ENCODE measurements at places on chromosomes 3 and 15. TPM values are rescaled to one million over a fixed set of nuclear protein-coding genes. Genes with fewer than 3 reads are reported as not detected.

Gene AMIGO3
- total RNA-seq = 1.5 TPM

Gene ITPKA
- 0.83 TPM for total RNA-seq

Gene UPK1B
- total RNA-seq = not detected

DNA sequence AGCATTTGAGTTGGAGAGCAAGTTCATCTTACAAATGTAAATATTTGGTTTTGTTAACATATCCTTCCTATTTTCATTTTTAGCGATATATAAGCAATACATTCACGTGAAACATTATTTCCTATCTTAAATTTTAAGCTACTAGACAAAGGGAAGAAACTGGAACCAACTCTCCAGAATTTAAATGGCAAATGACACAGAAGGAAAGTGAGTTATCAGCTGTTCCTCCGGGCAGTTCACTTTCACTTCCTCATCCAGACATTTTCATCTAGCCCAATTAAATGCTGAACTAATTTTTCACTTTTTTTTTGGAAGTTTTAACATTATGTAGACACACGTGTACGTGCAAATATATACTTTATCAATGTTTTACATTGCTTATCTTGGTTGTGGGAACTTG is 58.7 kb downstream of the MORC1 start:
- H3K36me3 ChIP-seq = no peaks in the 10 kb centered on the region
- H3K27ac ChIP-seq = no peak overlapping the region
- H3K4me1 ChIP-seq = no peaks in the 10 kb centered on the region
- H3K4me3 ChIP-seq = no peak overlapping the region

DNA sequence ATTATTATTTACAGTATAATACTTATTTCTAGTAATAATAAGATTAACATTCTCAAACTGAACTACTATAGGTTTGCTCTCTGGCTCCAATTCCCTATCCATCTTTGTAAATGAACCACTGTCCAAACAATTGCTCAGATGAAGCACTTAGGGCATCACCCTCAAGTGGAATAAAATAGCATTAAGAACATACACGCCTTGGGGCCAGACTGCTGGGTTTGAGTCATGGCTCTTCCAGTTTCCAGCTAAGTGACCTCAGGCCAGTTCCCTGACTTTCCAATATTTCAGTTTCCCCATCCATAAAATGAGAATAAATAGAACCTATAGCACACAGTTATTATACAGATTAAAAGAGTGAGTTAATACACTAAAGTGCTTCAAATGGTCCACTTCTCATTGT is 507.2 kb downstream of the MAGI1 start:
- H3K27ac ChIP-seq = no peak overlapping the region
- H3K27me3 ChIP-seq = no peaks in the 10 kb centered on the region
- no peaks in the 10 kb centered on the region for H3K4me1 ChIP-seq
- no peaks in the 10 kb centered on the region for H3K36me3 ChIP-seq

- H3K4me3 ChIP-seq = no peak overlapping the region
- no peak overlapping the region for H3K27ac ChIP-seq
- no peaks in the 10 kb centered on the region for H3K36me3 ChIP-seq
- no peak for DNase-seq
- H3K27me3 ChIP-seq = no peaks in the 10 kb centered on the region
Observed at GRCh38 chr15:56725386-56725785, 7.9 kb downstream of the ZNF280D start.

DNA sequence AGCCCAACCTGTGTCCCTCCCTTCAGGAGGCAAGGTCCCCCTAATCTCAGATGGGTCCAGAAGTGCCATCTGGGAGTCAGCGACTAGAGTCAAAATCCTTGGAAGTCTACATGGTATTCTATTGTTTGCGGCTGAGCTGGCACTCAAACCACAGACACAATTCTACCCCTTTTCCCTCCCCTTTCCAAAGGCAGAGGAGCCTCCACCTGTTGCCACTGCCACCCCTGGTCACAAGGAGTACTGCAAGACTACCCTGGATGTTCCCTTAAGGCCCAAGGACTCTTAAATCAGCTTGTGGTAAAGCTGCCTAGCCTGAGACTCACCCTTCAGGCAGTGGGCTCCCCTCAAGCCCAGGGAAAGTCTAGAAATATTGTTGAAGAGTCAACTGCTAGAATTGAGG is 4.3 kb upstream of the OR5H6 start:
- H3K4me3 ChIP-seq = no peak overlapping the region
- DNase-seq = no peak
- no peak overlapping the region for H3K27ac ChIP-seq
- no peaks in the 10 kb centered on the region for H3K36me3 ChIP-seq
- H3K4me1 ChIP-seq = no peaks in the 10 kb centered on the region

GRCh38 chr3:142489572-142490323 is 41.9 kb upstream of the XRN1 start:
- H3K4me3 ChIP-seq = no peak overlapping the region
- H3K27me3 ChIP-seq = no peaks in the 10 kb centered on the region
- H3K4me1 ChIP-seq = no peaks in the 10 kb centered on the region
- no peak overlapping the region for H3K27ac ChIP-seq

GRCh38 chr15:100338971-100339444 is 2.8 kb downstream of the ADAMTS17 start:
- H3K4me3 ChIP-seq = no peak overlapping the region
- no peaks in the 10 kb centered on the region for H3K36me3 ChIP-seq
- H3K27me3 ChIP-seq = no peaks in the 10 kb centered on the region
- H3K27ac ChIP-seq = no peak overlapping the region

DNA sequence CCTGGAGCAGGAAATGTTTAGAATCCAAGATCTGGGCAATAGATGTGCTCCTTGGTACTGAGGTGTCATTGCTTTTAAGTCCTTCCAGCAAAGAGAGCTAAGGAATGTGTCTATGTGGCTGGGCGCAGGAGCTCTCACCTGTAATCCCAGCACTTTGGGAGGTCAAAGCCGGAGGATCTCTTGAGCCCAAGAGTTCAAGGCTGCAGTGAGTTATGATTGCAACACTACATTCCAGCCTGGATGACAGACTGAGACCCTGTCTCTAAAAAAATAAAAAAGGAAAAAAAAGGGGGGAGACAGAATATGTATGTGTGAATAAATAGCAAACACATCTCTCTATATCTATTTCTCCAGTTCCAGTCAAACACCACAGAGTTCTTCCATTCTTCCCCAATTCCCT is 4.3 kb upstream of the GPR62 start:
- no peaks in the 10 kb centered on the region for H3K36me3 ChIP-seq
- H3K4me1 ChIP-seq = peaks cover 9% of the 10 kb centered on the region
- H3K27me3 ChIP-seq = no peaks in the 10 kb centered on the region
- no peak overlapping the region for H3K27ac ChIP-seq

- H3K27ac ChIP-seq = no peak overlapping the region
- no peaks in the 10 kb centered on the region for H3K27me3 ChIP-seq
- H3K36me3 ChIP-seq = no peaks in the 10 kb centered on the region
- H3K4me3 ChIP-seq = no peak overlapping the region
Observed at GRCh38 chr3:194257151-194257621, 93.9 kb downstream of the CPN2 start.

GRCh38 chr3:184592371-184593219 is 31.0 kb downstream of the EPHB3 start:
- DNase-seq = no peak
- peaks cover 13% of the 10 kb centered on the region for H3K4me1 ChIP-seq
- H3K36me3 ChIP-seq = no peaks in the 10 kb centered on the region
- H3K27me3 ChIP-seq = no peaks in the 10 kb centered on the region
- no peak overlapping the region for H3K27ac ChIP-seq

All from thyroid gland (tissue), 4 donors.